ENCODE measurements at places on chromosomes 7 and 10.

GRCh38 chr10:34641913-34642558 is 173.1 kb downstream of the PARD3 start:
- H3K27ac ChIP-seq, result no peak overlapping the region
- H3K27me3 ChIP-seq, result no peaks in the 10 kb centered on the region
- no peaks in the 10 kb centered on the region for H3K4me1 ChIP-seq
- no peak overlapping the region for H3K4me3 ChIP-seq
- no peaks in the 10 kb centered on the region for H3K36me3 ChIP-seq
- DNase-seq, result no peak

DNA sequence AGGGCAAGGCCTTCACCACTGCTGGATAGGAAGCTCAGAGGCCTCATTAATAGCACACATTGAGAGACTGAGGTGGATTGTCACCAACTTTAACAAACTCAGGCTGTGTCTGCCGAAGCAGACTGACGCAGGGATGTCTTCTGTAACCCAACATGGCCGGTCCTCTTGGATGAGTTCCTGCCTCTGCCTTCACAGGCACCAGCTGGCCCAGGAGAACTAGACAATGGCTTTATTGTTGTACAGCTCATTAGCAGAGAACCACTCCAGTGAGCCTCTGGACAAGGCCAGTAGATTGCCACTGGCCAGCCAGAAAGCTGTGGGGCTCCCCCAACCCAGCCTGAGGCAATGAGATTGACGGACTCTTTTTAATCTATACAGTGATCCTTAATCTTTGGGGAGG is 9.4 kb downstream of the NODAL start:
- H3K27ac ChIP-seq, result no peak overlapping the region
- H3K27me3 ChIP-seq, result peaks cover 3% of the 10 kb centered on the region
- no peak for DNase-seq
- H3K4me1 ChIP-seq, result peaks cover 22% of the 10 kb centered on the region
- peak overlapping the region; percentile 44 for H3K4me3 ChIP-seq

GRCh38 chr7:41005374-41005901 is 697.5 kb downstream of the INHBA start:
- no peak for DNase-seq
- no peaks in the 10 kb centered on the region for H3K36me3 ChIP-seq
- H3K4me1 ChIP-seq, result no peaks in the 10 kb centered on the region
- H3K27me3 ChIP-seq, result no peaks in the 10 kb centered on the region

- no peak overlapping the region for H3K4me3 ChIP-seq
- DNase-seq, result no peak
- H3K4me1 ChIP-seq, result peaks cover 10% of the 10 kb centered on the region
- H3K27me3 ChIP-seq, result no peaks in the 10 kb centered on the region
- no peak overlapping the region for H3K27ac ChIP-seq
These were observed 6.9 kb upstream of the SUN1 start for GRCh38 chr7:825386-825785.

- peaks cover 44% of the 10 kb centered on the region for H3K4me1 ChIP-seq
- no peaks in the 10 kb centered on the region for H3K36me3 ChIP-seq
- H3K27ac ChIP-seq, result no peak overlapping the region
- no peak overlapping the region for H3K4me3 ChIP-seq
These were observed 161.6 kb downstream of the CAMK1D start for GRCh38 chr10:12510984-12511383.

GRCh38 chr10:16437540-16437894 is 707 bp downstream of the PTER start:
- peaks cover 44% of the 10 kb centered on the region for H3K4me1 ChIP-seq
- DNase-seq, result no peak
- peak overlapping the region; percentile 90 for H3K4me3 ChIP-seq
- H3K27ac ChIP-seq, result peak overlapping the region; percentile 94

- DNase-seq, result peak; percentile 17
- H3K4me3 ChIP-seq, result peak overlapping the region; percentile 96
- peaks cover 74% of the 10 kb centered on the region for H3K4me1 ChIP-seq
- H3K27me3 ChIP-seq, result no peaks in the 10 kb centered on the region
These were observed 2.8 kb downstream of the PRF1 start for GRCh38 chr10:70599791-70600190.

DNA sequence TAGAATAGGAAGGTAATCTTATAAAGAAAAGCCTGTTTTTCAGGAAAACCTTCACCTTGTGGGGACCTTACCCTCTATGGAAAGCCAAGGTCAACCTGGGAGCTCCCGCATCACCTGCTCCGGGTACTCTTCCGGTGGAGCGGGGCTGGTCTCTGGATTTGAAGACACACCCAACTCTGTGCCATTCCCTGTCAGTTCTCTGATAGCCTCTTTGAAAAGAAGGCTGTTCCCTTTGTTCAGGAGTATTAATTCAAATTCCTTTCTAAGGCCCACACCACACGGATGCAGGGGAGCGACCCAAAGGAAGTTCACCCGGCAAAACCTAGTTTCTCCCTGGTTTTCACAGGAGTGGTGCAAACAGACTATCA is 10.7 kb downstream of the CTBP2 start:
- H3K4me3 ChIP-seq, result no peak overlapping the region
- peaks cover 4% of the 10 kb centered on the region for H3K4me1 ChIP-seq
- no peak for DNase-seq
- no peaks in the 10 kb centered on the region for H3K36me3 ChIP-seq

DNA sequence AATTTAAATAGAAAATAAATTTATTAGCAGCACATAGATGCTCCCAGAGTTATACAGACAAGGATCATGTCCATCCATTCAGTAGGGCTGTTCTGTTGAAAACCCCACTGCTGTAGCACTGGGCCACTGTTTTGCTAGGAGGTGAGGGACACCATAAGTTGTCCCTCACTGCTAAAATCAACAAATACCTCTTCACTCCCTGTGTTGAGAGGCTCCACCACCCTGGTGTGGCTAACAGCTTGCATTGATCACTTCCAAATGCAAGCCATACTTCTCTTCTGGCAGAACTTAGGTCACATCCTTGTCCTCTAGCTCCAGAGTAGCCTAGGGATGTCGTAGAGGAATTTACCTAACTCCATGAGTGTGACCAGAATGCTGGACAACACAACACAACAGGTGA is 55.4 kb downstream of the MDFIC start:
- DNase-seq, result no peak
- no peaks in the 10 kb centered on the region for H3K27me3 ChIP-seq
- H3K36me3 ChIP-seq, result peaks cover 39% of the 10 kb centered on the region
- peaks cover 31% of the 10 kb centered on the region for H3K4me1 ChIP-seq

GRCh38 chr7:23696916-23697441 is 13.0 kb upstream of the STK31 start:
- peak; percentile 67 for DNase-seq
- H3K27ac ChIP-seq, result no peak overlapping the region
- H3K4me1 ChIP-seq, result no peaks in the 10 kb centered on the region
- H3K4me3 ChIP-seq, result no peak overlapping the region

GRCh38 chr10:60560451-60560850 is 170.8 kb upstream of the ANK3 start:
- H3K4me1 ChIP-seq, result no peaks in the 10 kb centered on the region
- H3K27ac ChIP-seq, result no peak overlapping the region
- DNase-seq, result no peak
- peaks cover 4% of the 10 kb centered on the region for H3K27me3 ChIP-seq

- no peaks in the 10 kb centered on the region for H3K4me1 ChIP-seq
- H3K27me3 ChIP-seq, result no peaks in the 10 kb centered on the region
- no peak overlapping the region for H3K27ac ChIP-seq
- no peak overlapping the region for H3K4me3 ChIP-seq
- no peaks in the 10 kb centered on the region for H3K36me3 ChIP-seq
These were observed 208.2 kb downstream of the WDR11 start for GRCh38 chr10:121059351-121059750.

GRCh38 chr10:83214136-83214535 is 925.2 kb upstream of the GHITM start:
- no peak overlapping the region for H3K4me3 ChIP-seq
- no peaks in the 10 kb centered on the region for H3K36me3 ChIP-seq
- DNase-seq, result no peak
- no peak overlapping the region for H3K27ac ChIP-seq

- H3K4me3 ChIP-seq, result no peak overlapping the region
- H3K27me3 ChIP-seq, result no peaks in the 10 kb centered on the region
- peaks cover 10% of the 10 kb centered on the region for H3K4me1 ChIP-seq
- no peak for DNase-seq
These were observed 61.0 kb downstream of the VTI1A start for GRCh38 chr10:112507988-112508387.

- peaks cover 62% of the 10 kb centered on the region for H3K4me1 ChIP-seq
- H3K27me3 ChIP-seq, result no peaks in the 10 kb centered on the region
- peaks cover 16% of the 10 kb centered on the region for H3K36me3 ChIP-seq
- peak overlapping the region; percentile 30 for H3K27ac ChIP-seq
- DNase-seq, result no peak
These were observed 110.0 kb upstream of the SFMBT2 start for GRCh38 chr10:7520507-7521485.

DNA sequence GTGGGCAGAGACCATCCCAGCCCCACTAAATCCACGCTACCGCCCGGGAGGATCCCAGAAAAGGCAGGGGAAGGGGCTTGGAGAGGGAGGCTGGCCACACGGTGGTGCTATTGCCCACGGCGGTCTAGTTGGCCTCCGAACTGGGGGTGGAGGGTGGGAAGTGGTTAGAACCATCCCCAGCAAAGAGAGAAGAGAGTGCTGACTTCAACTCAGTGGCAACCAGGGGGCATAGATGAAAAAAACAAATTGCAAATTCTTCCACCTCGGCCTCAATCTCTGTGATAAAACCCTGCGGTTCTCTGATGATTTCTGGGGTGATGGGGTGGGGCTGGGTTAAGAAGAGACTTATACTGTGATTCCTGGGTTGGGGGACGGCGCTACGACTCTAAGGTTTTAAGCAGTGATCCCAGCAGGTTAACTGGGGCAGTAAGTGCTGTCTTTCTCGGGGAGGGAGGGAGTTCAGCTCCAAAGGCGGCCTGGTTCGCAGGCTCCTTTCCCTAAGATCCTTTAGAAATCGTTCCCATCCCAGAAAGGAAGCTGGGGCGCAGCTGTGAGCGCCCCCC is 154.5 kb upstream of the LYZL2 start:
- peaks cover 11% of the 10 kb centered on the region for H3K27me3 ChIP-seq
- H3K27ac ChIP-seq, result peak overlapping the region; percentile 64
- H3K4me1 ChIP-seq, result peaks cover 32% of the 10 kb centered on the region
- DNase-seq, result peak; percentile 89
- H3K4me3 ChIP-seq, result peak overlapping the region; percentile 70
- no peaks in the 10 kb centered on the region for H3K36me3 ChIP-seq

DNA sequence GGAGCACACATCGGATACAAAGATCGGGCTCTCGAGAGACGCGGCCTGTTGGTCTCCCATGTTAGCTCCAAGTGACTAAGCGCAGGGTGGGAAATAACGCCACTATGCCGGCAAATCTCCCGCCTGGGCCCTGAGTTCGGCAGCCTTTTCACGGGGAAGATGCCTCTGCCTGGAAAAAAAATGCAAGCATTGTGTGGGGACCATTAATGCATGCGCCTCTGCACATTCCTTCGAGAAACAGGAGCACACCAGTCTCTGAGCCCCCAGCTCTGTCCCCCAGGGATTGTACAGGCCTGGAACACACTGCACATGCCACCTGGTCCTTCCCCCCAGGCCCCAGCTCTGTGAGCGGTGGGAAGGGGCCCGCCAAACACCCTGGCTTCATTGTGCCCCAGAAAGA is 44.1 kb downstream of the FBXW4 start:
- no peak for DNase-seq
- no peak overlapping the region for H3K27ac ChIP-seq
- H3K36me3 ChIP-seq, result peaks cover 25% of the 10 kb centered on the region
- no peak overlapping the region for H3K4me3 ChIP-seq
- H3K4me1 ChIP-seq, result no peaks in the 10 kb centered on the region
- H3K27me3 ChIP-seq, result no peaks in the 10 kb centered on the region

DNA sequence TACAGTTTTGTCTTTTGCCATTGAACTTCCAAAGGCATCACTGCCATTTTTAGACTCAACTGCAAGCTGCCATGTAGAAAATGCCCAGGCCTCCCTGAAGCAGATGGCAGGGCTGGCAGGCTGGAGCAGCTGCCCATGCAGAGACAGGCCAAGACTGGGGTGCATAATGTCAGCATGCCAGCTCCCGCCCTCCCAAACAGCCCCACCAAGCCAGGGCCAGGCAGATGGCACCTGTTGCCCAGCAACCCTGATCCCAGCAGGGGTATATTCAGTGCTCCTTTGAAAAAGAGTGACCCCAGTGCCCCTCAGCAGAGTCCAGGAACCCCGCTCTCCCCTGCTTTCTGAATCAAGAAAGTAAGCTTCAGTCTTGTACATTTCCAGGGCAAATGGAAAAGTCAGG is 32.6 kb downstream of the VSTM4 start:
- no peak overlapping the region for H3K4me3 ChIP-seq
- no peak for DNase-seq
- H3K27ac ChIP-seq, result no peak overlapping the region
- H3K36me3 ChIP-seq, result no peaks in the 10 kb centered on the region
- H3K27me3 ChIP-seq, result peaks cover 16% of the 10 kb centered on the region

DNA sequence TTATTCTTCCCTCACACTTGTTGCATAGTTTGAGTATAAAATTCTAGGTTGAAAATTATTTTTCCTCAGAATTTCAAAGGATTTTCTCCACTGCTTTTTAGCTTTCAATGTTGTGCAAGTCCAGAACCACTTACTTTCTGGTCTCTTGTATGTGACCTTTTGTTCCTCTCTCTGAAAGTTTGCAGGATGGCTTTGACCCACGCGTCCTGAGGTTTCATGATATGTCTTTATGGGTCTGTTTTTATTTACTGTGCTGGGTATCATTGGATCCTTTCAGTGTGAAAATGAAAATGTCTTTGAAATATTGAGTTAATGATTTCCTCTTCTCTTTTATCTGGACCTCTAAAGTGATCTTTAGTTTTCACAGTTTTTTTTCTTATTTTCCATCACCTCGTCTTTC is 38.5 kb downstream of the C1GALT1 start:
- H3K27ac ChIP-seq, result no peak overlapping the region
- peaks cover 20% of the 10 kb centered on the region for H3K4me1 ChIP-seq
- no peaks in the 10 kb centered on the region for H3K27me3 ChIP-seq
- H3K36me3 ChIP-seq, result peaks cover 54% of the 10 kb centered on the region

GRCh38 chr10:865257-865656 is 66.2 kb downstream of the LARP4B start:
- peaks cover 57% of the 10 kb centered on the region for H3K36me3 ChIP-seq
- H3K27me3 ChIP-seq, result no peaks in the 10 kb centered on the region
- H3K27ac ChIP-seq, result no peak overlapping the region
- peaks cover 5% of the 10 kb centered on the region for H3K4me1 ChIP-seq
- no peak overlapping the region for H3K4me3 ChIP-seq
- no peak for DNase-seq

DNA sequence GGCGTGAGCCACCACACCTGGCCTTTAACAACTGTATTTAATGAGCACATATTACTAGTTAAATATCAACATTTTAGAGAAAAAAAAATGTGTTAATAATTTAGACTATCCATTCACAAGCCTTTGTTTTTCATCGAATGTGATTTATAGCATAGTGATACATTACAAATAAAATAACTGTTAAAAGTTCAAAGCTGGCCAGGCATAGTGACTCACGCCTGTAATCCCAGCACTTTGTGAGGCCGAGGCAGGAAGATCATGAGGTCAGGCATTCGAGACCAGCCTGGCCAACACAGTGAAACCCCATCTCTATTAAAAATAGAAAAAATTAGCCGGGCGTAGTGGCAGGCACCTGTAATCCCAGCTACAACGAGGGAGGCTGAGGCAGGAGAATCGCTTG is 72.7 kb downstream of the HACD1 start:
- no peaks in the 10 kb centered on the region for H3K36me3 ChIP-seq
- no peak for DNase-seq
- H3K4me1 ChIP-seq, result no peaks in the 10 kb centered on the region
- no peak overlapping the region for H3K4me3 ChIP-seq
- no peaks in the 10 kb centered on the region for H3K27me3 ChIP-seq

- no peak overlapping the region for H3K27ac ChIP-seq
- H3K4me3 ChIP-seq, result no peak overlapping the region
- H3K27me3 ChIP-seq, result peaks cover 37% of the 10 kb centered on the region
- DNase-seq, result no peak
- H3K4me1 ChIP-seq, result no peaks in the 10 kb centered on the region
These were observed 14.1 kb upstream of the MSRB2 start for GRCh38 chr10:23081221-23081750.

GRCh38 chr7:75688200-75689136 is 50.3 kb downstream of the HIP1 start:
- H3K4me1 ChIP-seq, result peaks cover 8% of the 10 kb centered on the region
- no peaks in the 10 kb centered on the region for H3K36me3 ChIP-seq
- H3K4me3 ChIP-seq, result no peak overlapping the region
- no peak for DNase-seq

Data from activated CD8-positive, alpha-beta T cell treated with anti-CD3 and anti-CD28 coated beads, Interleukin-2, amount 10 ng/mL, durations not matched to agents 7 days and 5 days (primary cell).